Activated CD8-positive, alpha-beta memory T cell treated with anti-CD3 and anti-CD28 coated beads, Interleukin-2, amount 50 U/mL, for 48 hours (primary cell): ENCODE measurements at places on chromosomes 2 and 18.

- DNase-seq = no peak
Measured at GRCh38 chr2:52976143-52976949, 791.3 kb upstream of the CHAC2 start.

DNA sequence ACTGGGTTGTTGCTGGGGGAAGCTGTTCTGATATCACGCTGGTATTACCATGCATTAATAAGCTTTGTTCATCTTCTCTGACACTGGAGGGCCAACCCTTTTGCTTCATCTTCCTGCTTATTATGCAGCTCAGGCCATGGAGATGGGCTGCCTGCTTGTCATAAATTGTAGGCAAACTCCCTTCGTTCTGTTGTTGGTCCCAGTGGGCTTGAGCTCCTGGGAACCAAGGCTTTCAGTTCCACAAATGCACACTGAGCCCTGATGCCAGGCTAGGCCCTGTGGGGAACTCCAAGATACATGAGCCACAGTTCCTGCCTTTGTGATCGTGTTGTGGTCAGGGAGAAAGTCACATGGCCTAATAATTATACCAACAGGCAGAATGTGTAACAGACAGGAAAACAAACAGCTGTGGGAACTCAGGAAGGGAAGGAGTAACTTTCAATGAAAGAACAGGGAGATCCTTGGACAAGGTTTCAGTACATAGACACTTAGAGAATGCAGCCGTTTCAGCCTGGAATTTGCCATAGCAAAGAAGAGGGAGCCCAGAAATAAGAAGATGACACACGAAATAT is 49.0 kb upstream of the BCL2L11 start:
- DNase-seq = no peak

DNA sequence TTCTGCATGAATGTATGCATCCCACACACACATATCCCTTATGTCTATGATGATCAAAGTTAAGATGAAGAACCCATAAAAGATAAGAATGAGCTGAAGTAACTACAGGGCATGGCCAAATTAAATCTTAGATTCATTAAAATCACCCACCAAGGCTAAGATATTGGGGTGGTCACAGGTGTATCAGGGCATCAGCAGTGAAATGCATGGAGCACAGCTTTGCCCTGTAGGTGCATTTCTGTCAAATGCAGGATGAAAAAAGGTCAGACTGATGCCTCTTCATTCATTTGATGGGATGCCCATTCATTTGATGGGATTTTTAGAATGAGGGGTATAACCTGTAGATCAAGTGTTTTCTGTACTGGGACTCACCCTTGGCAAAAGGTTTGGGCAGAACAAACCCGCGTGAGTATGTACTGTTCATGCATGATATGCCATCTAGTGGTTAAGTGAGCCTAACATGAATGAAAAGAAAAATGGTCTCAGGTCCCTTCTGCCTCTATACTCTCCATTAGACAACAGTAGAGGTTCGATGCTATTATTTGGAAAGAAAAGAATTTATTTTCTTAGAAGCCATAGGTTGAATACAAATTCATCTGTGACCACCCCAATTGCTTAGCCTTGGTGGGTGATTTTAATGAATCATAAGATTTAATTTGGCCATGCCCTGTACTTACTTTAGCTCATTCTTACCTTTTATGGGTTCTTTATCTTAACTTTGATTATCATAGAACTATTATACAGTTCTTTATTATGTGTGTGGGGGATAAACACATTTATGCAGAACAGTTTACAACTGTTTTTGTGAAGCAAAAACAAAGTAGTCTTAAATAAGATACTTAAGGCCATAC is 43.2 kb upstream of the NOSTRIN start:
- DNase-seq = no peak

DNA sequence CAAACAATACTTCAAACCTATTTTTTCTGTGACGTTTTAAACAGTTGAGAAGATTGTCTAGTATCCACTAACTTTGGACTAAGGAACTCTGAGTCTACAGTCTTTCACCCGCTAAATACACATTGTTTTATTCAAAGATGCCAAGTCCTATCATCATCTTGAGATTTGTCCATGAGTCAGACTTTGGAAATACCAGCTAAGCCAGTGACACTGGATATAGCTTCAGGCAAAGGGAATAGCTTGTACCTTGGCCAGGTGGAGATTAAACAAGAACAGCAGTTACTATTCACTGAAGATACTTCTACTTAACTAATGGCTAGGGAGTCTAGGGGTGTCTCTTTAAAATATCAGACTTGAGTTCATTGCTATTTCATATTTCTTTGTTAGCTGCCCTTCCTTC is 137.5 kb downstream of the COMMD1 start:
- no peak for DNase-seq

GRCh38 chr2:156490466-156490840 is 54.3 kb downstream of the GPD2 start:
- DNase-seq = no peak

DNA sequence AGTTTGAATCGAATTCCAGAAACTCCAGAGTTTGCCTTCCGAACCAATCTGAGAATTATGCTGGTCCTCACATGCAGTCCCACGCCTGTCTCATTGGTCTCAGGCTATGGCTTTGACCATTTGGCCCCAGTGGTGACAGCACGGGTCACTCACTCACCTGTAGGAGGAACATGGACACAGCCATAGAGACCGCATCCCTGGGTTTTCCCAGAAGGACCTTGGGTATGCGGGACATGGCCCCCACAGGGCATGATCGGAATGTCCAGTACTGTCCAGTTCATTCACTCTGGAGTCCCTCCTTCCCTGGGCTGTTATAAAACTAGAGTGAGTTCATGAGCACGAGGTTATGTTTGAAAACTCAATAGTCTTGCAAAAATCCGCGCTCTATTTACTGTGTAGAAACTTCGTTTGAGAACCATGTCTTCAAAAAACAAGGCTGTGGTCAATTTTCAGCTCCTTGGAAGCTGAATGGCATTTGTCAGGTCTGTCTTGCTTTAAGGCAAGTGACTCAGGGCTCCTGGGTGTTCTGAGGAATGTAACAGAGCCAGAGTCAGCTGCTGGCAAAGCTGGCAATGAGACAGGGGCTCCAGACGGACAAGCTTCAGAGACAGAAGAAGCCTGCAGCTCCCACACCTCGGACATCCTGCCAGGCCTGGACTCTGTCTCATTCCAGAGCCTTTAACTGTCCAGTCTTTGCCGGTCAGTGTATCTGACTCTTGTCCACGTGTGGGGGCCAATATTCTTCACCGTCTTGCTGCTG is 86.7 kb upstream of the TMEM18 start:
- DNase-seq = no peak
